ENCODE measurements at places on chromosomes 12 and 14.

GRCh38 chr12:13095266-13095995, 8.0 kb downstream of the GSG1 start:
- no peak for DNase-seq

DNA sequence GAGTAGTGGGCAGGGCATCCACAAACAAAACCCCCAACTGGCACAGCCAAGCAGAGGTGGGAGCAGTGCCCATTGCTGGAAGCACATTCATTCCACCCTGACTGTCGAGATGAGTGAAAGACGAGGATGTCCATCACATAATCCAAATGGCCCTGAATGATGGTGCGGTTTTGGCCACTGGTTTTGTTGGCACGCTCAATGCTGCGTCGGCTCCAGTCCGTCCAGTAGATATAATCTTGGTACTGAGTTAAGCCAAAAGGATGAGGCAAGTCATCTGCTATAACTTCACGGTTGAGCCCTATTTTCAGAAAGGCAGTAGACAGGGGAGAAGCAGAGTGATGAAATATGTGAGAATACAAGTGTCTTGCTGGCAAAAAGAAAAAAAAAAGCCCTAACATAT, 88.1 kb downstream of the BCL2L14 start:
- DNase-seq: no peak

DNA sequence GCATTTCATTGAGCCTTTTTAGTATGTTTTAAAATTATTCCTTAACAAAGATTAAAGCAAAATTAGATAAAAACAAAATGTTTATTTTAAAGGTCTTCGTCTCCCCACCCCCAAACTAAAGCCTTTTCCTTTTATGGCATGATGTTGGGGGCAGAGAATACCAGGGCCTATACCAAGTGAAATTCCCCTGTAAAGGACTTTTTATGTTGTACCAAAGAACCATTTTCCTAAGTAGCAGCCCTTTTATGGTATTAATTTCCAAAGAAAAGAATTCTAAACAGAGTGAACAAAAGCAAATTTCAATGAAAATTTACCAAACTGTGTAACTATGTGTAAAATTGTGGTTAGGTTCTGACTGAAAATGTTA, 71.9 kb upstream of the GNPNAT1 start:
- no peak for DNase-seq

GRCh38 chr12:12983420-12984035, 16.5 kb downstream of the HEBP1 start:
- DNase-seq: peak; percentile 53

DNA sequence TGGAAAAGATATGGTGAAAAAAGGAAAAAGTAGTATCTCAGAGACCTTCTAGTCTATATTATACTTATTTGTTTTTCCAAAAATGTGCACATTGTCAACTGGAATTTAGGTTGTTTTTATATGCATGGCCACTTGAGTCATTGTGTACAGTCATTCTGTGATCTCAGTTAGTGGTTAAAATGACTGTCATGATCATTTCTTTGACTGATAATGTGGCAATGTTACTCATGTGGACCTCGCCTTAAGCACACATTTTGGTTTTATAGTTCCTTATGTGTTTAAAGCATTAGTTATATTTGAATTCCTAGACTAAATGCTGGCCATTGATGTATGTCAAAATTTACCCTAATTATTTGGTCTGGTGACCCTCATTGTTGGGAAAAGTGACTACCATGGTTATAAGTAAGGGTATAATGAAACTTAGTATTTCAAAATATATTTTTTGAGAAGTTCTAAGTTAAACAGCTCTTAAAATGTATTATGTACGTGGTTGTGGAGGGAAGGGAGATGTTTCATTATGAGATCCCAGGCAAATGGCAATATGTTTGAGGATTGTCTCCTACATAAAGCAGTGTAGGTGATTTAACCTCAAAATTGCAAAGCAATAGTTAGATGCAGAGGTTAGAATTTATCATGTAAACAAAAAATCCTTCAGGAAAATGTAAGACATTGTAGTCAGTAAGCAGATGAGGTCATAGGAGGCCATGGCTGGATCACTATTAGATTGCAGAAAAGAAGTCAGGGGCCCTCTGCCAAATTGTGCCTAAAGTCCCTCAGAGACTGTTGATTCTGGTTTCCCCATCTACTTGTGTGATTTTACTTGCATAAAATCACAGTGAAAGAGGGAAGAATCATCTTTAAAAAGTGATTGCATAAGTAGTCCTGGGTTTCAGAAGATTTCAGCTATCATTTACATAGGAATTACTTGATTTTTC, 17.5 kb downstream of the PNMA1 start:
- peak; percentile 82 for DNase-seq

- DNase-seq: no peak
These were observed 56.7 kb downstream of the TTLL5 start for GRCh38 chr14:75717729-75718128.

DNA sequence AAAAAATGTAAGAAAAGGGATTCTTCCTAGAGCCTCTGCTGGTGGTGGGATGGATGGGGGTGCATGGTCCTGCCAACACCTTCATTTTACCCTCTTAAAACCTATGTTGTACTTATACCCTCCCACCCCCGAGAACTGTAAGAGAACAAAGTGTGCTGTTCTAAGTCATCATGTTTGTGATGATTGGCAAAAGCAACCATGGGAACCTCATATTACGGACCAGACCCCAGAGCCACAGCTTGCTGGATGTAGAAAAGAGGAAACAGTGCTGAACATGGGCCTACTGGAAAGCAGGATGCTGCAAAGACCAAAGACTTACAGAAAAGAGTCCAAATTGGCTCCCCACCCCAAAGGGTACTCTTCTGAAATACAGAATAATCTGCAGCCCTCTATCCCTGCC, 311.2 kb downstream of the DUSP6 start:
- DNase-seq: no peak

DNA sequence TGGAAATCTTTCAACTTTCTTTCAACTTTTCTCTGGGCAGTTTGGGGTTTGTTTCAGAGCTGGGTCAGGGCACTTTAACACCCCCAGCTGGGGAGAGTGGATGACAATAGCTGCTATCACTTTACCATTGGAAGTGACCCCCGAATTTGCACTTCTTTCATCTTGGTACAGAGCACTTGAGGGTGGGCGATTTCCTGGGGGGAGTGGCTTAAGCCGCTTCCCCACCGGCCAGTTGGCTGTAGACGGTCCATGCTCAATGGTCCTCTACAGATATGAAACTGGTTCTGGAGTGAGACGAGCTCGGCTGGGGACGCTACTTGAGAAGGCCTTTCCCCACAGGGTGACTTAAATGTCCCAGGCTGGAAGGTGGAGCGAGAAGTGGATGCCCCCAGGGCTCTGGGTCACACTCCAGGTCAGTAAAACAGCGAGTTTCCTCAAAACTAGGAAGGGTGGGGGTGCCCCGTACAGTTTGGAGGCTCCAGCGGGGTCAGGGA, at the start of gene VRTN:
Gene VRTN, plus strand, starts transcription at position 231 of the 494 bp plus-strand sequence. CDS start 8,313 bp downstream, outside the sequence.
- no peak for DNase-seq

DNA sequence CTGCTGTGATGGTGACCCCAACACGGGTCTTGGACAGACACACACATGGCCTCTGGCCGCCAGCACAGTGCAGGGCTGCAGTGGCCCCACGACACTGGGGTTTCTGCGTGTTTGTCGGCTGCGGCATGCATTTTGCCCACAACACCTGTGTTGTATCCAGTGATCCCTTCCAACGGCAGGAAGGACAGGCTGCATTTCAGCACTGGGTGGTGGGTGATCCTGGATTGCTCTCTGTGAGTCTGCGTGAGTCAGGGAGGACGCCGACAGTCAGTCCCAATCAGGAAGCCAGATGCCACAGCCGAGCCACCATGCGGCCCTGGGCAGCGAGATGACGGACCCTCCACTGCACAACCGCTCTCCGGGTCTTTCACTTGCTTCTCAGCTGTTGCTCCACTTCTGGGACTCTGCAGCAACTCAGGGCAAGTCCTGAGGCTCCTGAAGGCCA, 20.6 kb downstream of the LRTM2 start:
- no peak for DNase-seq

GRCh38 chr12:18907728-18908127, 169.8 kb downstream of the CAPZA3 start:
- no peak for DNase-seq

GRCh38 chr14:23457587-23458445, 11.7 kb upstream of the NGDN start:
- DNase-seq: no peak

DNA sequence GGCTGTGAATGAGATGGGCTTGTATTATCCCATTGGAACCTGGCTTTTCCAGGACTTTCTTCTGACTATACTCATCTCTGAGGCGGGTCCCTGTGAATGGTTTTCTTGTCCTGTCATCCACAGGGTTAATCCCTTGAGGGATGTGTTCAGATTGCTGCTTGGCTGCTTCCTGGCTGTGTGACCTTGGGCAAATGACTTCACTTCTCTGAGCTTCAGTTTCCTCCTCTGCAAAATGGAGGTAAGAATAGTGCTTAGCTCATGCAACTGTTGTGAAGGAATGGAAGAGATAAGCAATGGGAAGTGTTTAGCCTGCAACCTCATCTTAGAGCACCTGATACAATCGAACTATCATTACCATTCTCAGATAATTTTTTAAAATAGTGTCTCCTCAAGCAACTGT, 32.1 kb upstream of the PPP1CC start:
- DNase-seq: no peak

DNA sequence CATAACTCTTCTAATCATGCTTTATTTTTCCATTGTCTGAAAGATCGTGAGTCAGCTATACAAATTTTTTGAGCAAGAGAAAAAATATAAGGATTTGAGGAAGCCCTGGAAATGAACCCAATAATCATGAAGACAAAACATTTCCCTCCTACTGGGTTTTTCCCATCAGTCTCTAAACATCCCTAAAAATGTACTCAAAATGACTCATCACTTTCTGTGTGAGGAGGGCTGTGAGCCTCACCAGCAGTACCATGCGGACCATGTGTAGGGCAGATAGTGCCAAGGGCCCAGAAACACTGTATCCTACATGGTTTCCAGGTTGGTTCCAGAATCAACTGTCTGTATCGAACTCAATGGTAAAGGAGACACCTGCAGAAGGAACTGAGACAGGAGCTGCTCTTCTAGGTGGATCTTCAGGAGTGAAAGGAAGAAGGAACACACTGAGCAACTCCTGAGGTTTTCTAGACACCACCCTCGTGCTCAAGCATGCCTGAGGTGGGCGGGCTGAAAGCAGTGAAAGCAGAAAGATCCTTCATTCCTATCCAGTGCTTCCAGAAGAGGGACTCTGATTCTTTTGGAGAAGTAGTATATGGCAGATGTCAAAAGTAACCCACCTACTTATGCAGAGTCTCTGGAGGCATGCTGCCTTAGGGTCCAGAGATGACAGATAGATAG, 48.6 kb upstream of the RHOJ start:
- peak; percentile 87 for DNase-seq

- no peak for DNase-seq
These were observed 1.6 kb downstream of the AMN1 start for GRCh38 chr12:31727192-31727591.

DNA sequence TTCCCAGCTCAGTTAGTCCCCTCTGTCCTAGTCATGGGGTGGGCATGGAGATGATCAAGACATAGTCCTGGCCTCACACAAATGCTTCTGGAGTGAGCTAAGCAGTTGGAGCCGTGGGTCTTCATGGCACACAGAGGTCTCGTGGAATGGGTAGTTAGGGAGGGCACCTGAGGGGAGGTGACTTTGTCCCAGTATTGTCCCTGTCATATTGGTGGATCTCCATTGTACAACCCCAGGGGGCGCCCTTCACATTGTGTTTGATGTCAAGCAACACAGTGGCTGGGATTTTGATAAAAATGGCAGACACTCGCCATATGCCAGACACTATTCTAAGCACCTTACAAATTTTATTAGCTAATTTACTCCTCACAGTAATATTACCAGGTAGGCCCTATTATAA, 175.4 kb upstream of the LHX5 start:
- peak; percentile 23 for DNase-seq

GRCh38 chr12:30361145-30361544, 334.5 kb downstream of the IPO8 start:
- no peak for DNase-seq

DNA sequence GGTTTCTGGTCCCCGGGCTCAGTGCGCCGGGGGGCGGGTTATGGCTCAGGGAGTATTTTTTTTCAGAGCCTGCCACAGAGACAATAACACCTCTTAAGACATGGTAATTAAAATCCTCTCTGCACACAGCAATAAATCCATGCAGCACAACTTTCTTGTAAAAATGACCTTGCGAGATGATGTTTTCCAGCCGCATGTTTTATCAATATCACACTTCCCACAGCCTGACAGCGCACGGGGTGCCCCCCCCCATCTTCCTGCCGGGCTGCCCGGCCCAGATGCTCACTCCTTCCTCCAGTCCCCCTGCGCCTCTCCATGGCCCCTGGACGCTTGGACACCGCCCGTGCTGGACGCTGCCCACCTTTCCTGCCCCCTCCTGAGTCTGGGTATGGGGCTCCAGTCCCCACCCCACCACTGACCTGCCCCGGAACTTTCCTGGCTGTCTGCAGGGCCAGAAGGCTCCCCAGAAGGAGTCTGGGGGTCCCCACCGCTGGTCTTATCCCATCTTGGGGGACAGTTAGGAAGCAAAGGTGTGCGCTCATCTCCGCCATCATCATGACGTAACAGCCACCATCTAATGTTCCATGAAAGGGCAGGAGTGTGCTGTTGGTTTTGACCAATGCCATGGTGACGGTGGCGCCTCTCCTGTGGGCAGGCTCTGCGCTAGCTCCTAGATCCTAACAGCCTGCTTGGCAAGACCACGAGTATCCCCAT, 182.9 kb downstream of the KIF26A start:
- no peak for DNase-seq

DNA sequence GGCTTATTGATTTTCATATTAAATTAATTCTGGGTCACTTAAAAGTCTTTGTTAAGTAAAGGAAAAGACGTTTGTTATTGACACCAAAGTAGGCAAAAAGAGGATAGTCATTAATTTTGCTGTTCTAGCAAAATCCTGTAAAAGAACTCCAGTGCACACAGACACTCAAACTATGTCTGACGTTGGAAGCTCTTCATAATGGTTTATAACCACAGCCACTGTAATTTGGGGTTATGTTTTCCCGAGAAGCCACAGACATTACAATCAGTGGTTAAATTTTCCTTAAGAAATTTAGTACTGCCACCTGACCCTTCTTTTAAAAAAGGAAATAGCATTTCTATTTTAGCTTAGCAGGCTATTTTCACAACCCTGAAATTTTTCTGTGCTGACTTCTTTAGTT, 267.5 kb downstream of the CCDC91 start:
- no peak for DNase-seq

DNA sequence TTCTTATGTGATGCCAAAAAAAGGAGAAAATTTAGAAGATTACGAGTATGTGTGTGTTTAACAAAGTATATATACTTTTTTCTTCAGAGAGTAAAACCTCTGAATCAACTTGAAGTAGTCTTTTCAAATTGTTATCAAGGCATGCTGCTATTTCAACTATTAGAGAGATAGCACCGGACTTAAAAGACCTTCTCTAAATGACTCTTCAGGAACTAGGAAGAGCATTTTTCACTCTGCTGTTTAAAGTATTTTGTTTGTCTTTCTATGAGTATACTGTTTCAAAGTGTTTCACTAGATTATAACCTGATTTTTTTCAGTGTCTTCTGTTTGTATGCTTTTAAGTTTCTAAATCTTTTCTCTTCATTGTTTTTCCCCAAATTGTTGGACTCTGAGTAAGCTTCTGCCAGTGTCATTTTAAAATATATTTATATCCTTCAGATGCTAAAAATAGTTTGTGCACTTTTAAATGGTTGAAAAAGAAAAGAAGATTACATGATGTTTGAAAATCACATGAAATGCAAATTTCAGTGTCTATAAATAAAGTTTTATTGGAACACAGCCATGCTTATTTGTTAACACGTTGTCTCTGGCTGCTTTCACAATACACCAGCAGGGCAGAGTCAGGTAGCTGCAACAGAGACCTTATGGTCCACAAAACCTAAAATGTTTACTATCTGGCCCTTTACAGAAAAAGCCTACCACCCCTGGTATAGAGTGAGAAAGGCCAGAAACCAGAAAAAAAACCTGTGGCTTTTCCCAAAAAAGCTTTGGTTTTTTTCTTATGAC, 21.3 kb downstream of the CRADD start:
- no peak for DNase-seq

Measured in Daoy (cell line).